ENCODE measurements at places on chromosomes 1 and 21.

- no peak for DNase-seq
These were observed 3.7 kb upstream of the SEMA4A start for GRCh38 chr1:156149374-156150332.

DNA sequence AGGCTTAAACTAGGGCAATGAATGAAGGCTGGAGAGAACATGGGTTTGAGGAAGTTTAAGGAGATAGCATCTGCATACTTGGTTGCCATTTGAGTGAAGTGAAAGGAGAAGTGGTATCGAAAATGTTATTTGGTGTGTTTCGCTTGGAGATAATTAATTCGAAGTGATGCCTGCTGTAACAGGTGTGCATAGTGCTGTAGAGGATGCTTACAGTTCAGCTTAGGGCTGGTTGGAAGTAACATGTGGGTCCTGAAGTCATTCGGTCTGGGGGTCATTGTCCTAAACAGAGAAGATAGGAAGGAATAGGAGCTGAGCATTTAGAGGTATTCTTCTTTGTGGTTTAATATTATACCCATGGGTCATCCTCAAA is 301 bp upstream of the NUDT17 start:
- no peak for DNase-seq

DNA sequence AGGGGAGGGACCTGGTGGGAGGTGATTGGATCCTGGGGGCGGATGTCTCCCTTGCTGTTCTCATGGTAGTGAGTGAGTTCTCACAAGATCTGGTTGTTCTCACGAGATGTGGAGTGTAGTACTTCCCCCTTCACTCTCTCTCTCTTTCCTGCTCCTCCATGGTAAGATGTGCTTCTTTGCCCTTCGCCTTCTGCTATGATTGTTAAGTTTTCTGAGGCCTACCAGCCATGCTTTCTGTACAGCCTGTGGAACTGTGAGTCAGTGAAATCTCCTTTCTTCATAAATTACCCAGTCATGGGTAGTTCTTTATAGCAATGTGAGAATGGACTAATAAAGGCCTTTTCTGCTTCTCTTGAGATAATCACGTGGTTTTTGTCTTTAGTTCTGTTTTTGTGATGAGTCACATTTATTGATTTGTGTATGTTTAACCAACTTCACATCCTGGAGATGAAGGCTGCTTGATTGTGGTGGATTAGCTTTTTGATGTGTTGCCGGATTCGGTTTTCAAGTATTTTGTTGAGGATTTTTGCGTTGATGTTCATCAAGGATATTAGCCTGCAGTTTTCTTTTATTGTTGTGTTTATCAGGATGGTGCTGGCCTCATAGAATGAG is 45.5 kb downstream of the RABGAP1L start:
- DNase-seq = no peak

- no peak for DNase-seq
These were observed 32.4 kb upstream of the MYSM1 start for GRCh38 chr1:58732087-58732775.

DNA sequence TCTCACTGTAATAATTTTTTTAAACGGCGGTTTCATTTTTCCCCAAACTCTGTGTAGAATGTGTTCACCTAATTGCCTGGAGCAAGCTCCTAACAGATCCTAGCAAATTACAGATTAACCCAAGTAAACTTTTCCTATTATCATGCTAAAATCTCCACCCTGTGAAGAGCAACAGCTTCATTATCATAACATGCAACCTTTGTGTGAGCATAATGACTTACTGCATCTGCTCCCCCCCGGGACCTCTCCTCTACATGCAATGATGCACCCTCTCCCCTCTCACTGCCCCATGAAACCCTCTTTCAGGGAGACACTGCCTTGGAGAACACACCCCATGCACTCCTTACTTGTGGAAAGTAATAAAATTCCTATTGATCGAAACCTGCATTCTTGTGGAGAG is 717.0 kb upstream of the TMPRSS15 start:
- no peak for DNase-seq

- DNase-seq = no peak
These were observed 85.0 kb upstream of the RAB3GAP2 start for GRCh38 chr1:220356981-220357850.

DNA sequence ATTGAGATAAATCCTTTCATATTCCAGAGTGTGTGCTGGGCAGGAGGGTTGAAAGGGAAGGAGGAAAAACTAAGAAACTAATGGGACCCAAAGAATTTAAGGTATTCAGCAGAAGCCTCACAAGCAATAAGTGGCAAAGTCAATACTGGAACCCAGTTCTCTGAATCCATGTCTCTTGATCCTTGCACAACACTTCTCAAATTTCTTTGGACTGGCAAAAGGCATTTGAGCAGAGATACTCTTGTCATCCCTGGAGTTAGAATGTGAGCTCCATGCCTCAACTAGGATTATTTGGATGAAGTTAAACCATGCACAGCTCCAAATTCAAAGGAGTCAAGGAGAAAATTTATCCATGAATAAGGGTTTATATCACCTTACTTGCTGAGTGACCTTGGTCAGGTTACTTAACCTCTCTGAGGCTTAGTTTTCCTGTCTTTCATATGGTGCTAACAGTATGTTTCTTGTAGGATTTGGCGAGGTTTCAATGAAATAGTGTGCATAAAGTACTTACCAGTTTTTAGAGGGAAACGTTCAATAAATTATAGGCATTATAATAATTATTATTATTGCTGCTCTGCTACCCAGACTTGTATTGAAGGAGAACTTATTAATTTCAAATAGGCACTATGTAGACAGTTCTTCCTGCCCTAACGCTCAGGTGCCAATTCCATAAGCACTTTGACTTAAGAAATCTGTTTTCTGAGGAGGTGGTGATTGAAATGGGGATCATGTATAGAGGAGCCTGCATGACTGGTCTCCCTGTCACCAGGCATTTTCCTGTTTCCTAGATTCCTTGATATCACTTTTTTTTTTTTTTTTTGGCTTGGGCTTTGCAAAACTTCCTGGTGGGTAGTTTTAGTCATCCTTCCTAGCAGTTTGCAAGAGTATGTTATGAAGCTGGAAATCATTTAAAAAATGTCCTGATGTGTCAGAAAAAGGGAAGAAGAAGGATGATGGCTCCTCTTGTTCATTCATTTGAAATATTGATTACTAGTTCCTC is 125.0 kb upstream of the JUN start:
- no peak for DNase-seq

- no peak for DNase-seq
These were observed 33.9 kb upstream of the PUM1 start for GRCh38 chr1:31099293-31100032.

DNA sequence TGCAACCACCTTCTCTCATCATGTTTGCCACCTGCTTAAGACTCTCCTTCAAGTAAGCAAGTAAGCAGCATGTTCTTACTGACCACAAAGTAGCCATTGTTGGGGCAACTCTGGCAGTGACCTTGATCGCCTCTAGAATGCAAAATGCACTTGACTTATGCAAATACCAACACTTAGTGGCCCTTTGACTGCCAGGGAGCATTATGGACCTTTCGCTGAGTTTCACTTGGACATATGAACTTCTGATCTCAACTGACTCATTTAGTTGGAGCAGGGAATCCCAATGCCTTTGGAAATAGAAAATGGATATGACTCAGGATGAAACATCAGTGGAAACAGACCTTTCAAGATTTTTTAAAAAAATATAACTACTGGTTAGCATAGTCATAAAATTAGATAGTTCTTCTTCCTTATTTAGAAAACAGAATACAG is 6.1 kb upstream of the PLA2G5 start:
- no peak for DNase-seq

DNA sequence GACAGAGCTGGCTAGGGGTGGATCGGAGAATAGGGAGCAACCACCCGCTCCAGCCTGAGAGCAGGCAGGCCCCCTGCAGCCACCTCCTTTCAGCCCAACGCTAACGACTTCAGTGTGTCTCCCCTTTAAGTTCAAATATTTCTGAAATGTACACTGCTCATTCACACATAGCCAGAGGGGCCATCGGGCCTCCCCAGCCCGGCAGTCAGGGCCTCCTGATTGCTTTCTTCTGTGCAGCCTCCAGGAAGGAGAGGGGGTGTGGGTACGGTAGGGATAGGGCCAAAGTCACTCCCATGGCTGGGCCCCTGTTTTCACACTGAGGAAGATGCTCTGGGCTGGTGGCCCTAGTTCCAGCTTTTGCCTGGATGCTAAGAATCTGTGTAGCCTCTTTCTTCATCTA is 64.8 kb downstream of the EPHB2 start:
- DNase-seq = no peak

GRCh38 chr1:204177133-204177532 is 11.0 kb upstream of the REN start:
- no peak for DNase-seq

DNA sequence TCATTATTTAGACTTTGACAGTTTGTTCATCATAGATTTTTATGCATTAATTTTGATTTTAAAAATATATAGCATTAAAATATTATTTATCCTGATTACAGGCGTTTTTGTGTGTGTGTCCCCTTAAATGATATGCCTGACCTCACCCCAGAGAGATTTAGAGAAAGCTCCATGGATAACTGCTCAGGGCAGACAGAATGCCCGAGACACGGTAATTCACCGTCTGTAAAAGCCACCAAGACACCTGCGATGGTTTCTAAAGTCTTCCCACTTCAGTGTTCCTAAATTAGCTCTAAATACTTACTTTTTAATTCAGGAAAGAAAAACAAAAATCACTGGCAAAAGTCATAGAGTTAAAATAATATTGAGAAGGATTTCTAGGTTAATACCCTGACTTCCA is 350.6 kb upstream of the RUNX1 start:
- no peak for DNase-seq

GRCh38 chr1:202584707-202585589 is 125.3 kb downstream of the SYT2 start:
- DNase-seq = no peak

- DNase-seq = no peak
These were observed 10.4 kb downstream of the MGST3 start for GRCh38 chr1:165641231-165641987.

DNA sequence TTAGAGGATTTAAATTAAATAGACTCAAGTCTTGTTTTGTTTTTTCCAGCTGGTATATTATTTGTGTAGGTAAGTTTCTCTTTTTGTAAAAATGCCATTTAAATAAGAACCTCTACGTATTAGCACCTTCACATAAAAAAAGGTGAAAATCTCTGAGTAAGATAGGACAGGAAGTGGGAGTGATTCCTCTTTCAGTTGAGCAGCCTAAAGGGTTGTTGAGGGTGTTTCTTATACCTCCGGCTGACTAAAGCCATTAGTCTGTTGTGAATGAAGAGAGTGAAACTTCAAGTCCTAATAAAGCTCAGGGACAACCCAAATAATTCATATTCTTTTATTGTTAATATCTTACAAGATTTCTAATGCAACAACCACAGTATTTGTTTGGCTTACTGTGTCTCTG is 188.7 kb downstream of the CHRM3 start:
- no peak for DNase-seq

- DNase-seq = peak; percentile 52
These were observed 134.6 kb upstream of the ARHGEF16 start for GRCh38 chr1:3319874-3320245.

DNA sequence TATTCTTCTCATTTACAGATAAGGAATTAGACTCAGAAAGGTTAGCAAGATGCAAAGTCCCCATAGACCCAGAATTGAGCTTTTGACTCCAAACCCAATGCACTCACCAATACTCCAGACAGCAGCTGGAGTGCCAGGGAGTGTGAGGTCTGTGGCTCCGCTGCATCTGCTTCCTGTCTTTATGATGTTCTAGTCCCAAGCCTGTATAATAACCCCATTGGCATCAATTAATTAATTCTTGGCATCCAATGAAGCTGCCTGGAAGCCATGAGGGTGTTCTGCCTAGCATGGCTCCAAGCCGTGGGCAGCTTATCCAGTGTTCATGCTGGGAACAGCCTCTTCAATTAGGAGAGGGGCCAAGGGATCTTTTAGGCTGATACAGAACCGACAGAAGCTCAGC is 188.7 kb downstream of the GIPC2 start:
- DNase-seq = no peak

DNA sequence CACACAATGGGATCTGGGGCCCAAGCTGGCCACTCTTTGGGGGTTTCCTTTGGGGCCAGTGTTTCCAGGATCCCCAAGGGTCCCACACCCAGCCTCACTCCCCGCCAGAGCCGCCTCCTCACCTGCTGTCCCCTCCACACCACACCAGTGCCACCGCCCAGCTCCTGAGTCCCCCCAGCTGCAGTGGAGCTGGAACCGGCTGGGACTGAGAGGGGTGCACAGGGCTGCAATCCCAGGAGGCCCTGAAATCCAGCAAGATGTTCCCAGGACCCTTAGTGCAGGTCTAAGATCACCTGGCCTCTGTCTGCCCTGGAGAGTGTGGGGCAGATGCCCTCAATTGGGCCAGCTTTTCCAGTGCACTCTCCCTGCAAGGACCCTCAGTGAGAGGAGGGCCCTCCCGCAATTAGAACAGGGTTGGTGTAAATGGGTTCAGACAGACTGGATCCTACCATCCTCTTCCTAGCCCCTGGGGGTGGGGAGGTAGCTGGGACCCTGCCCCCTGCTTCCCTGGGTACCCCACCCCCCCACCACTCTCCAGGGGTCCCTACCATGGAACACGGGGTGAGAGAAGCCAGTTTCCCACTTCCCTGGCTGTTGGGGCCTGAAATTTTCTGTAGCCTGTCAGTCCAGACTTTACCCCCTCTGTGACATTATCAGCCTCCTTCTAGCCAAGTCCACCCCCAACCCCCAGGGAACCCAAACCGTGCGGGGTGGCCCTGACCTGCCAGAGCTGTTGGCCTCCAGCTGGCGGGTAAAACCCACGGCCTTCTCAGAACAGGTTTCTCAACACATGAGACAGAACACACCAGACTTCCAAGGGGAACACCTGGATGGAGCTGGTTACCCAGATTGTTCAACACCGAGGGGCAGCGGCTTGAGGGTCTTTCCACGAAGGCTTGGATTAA is 7.0 kb downstream of the KRTAP10-12 start:
- DNase-seq = no peak

GRCh38 chr1:151255381-151255780 is 847 bp downstream of the PSMD4 start:
- DNase-seq = no peak

DNA sequence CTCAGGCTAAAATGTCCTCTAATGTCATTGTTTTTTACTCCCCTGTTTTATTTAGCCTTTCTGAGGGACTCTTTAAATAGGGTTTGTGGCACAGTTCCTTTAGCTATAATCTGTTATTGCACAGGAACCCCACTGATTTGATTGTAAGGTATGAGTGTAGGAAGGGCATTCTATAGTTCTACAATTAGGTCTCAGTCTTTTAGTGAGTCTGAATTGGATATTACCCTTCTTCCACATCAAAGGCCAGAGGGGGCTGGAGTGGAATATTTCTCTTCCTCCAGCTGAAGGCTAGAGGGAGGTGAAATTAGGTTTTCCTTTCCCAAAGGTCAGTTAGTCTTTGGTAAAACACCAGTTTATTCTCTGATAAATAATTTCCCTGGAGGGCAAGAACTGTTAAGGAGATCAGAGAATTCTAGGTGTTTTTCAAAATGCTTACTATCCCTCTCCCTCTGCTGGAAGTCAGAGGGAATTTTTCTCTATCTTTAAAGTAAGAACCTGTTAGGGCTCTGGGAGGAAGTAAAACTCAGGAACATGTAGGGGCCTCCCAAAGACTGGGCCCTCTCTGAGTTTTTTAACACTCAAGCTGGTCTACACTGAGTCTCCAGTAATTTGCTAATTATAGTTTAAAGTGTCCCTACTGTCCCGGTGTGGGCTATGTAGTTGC is 176.3 kb upstream of the ZNHIT6 start:
- no peak for DNase-seq
